ENCODE measurements at places on chromosomes 7 and 10.

DNA sequence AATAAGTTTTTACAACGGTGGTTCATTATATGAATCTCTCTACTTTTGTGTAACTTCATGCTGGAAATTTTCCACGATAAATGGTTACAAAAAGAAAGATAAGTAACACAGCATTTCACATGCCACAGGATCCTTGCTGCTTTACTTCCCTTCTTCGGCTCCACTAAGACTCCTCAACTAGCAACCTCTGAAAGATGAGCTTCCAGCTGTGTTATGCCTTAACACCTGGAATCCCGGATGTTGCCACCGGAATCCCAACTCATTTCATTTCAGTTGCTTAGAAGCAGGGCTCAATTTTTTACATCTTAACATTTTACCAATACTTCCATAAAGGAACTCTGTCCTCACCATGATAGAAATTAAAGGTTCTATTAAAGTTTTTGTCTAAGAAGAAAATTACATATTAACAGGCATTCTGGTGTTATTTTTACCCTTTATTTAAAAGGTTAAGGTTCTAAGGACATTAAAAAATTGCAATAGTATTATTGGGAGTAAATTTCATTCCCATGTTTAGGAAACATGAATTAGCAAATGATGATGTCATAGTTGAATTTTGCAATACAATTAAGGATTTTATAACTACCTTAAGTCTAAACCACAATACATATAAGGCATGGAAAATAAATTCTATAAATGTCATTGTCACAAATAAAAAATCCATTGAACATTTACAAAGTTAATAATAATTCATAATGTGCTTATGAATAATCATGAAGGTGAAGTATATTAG, 57.1 kb upstream of the IL6 start:
- no peak for DNase-seq

GRCh38 chr7:3082831-3083230, 39.2 kb upstream of the CARD11 start:
- DNase-seq = no peak

- DNase-seq = peak; percentile 57
These were observed 628 bp downstream of the PARP12 start for GRCh38 chr7:140062118-140062527.

GRCh38 chr10:83706952-83707582, 432.2 kb upstream of the GHITM start:
- no peak for DNase-seq

DNA sequence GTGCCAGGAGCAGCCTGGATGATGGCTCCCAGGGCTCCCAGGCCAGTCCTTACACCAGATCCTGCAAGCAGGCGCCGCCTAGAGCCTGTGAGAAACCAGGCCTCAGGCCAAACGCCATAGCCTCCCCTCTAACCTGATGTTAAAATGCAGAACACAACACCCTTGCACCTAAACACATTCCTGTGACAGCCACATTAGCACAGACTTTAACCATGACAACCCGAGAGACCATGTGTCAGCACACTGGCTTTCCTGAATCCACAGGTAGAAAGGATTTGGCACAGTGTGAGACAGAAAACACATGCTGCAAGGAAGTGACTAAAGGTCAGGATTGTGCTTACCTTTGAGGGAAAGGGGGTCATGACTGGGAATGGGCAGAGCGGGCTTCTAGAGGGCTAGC, 59.9 kb downstream of the SGMS1 start:
- no peak for DNase-seq

DNA sequence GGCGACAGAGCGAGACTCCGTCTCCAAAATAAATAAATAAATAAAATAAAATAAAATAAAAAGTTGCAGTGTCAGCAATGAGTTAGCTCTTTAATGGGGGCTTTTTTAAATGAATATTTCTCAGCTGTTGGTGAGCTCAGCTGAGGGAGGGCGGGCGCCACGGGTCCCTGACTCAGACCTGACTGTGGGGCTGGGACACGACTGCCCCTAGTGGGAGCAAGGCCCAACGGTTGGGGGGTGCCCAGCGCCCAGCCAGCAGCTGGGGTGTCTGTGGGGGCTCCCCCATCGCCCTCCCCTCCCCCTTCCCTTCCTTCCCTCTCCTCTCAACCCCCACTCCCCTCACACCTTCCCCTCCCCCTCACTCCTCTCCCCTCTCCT, 46.6 kb downstream of the PWWP2B start:
- peak; percentile 92 for DNase-seq

All from activated CD8-positive, alpha-beta T cell treated with anti-CD3 and anti-CD28 coated beads for 36 hours (primary cell).